ENCODE measurements at places on chromosomes 2 and 18.

DNA sequence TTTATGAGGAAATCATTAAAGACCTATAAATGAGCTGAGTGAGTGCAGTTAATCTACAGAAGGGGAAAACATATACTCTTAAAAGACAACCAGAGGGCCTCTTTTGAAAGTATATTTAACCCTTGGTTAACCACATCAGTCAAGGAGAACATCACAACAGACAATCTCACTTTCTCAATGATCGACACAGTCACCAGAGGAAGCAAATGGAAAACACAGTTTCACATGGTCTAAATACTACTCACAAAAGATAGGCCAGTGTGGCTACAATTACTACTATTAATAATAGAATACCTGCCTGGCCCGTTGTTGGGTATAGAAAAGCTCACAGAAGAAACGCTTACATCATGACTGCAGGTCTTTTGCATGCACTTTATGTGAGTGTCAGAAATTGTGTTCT is 426.2 kb downstream of the NCKAP5 start:
- DNase-seq = no peak

DNA sequence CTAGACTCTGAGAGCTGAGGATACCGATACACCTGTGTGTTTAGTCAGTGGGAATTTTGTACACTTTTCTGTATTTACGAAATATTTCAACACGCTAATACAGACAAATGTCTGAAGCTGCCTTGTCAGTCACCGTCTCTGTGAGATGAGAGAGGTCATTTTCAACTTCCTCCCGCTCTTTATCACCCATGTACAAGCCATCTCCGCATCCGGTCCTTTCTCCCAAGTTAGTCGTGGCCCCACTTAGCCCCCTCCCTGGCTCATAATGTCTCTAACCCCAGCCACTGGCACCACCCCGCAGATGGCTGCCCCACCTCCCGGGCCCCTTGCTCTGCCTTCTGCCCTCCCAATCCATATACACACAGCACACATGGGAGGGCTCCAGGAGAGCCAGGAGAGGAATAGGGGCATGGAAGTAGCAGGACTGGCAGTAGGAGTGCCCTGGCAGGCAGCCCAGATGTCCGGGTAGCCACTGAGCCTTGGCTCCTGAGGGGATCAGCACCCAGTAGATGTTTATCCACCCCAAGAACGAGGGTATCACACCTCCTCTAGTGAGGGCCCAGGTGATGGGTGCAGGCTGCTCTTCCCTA is 2.0 kb upstream of the RUFY4 start:
- DNase-seq = no peak

- peak; percentile 77 for DNase-seq
Observed at GRCh38 chr18:13271302-13271911, 52.8 kb downstream of the LDLRAD4 start.

DNA sequence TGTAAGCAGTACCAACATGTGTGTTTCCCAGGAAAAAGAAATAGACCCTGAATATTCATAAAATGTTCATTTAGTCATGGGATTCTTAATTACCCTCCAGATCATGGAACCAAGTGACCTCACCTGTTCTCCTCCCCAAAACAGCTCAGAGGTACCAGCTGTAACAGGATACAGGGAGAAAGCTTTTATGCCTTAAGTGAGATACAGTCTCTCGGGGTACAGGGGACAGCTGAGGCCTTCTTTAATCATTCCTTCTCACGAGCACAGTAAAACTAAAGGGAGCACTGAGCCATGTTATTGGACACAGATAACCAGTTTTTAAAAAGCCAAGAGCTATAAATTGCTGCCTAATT is 16.6 kb downstream of the EPHA4 start:
- no peak for DNase-seq

- no peak for DNase-seq
Observed at GRCh38 chr2:18516112-18516511, 44.3 kb downstream of the RDH14 start.

- no peak for DNase-seq
Observed at GRCh38 chr2:158553257-158553656, 96.5 kb downstream of the PKP4 start.

DNA sequence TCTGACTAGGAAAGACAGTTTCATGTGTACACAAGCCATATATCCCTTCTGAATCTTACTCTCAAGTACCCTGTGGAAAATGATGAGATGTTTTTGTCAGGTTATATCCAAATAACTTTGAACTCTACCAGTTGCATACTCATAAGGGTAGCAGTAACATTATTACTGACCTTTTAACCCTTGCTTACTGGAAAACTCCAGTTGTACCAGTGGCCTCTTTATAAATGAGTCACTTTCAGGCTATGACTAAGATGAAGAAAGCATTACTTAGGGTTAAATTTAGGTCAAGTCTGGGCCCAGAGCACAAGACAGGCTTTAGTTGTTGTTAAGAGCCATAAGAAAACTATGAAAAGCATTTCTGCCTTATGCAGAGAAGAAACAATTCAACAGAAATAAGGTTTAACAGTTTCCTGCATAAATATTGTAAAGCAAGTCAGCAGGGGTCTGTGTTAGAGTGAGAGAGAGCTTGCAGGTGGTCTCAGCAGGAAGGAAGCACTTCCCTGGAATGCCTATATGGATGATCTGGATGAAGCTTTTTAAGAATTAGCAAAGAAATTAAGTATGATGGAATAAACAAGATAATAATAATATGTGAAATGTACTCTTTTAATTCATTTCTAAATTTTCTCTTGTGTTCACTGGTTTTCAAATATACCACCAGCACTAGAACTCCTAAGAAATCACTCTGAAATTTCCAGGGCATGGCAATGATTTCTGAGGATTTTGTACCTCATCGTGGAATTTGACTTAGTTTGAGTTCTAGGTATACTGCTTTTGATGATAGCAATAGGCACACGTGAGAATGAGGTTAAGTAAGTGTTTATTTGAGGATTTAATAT is 126.6 kb downstream of the UBE2E3 start:
- DNase-seq = no peak

- peak; percentile 75 for DNase-seq
Observed at GRCh38 chr2:128467321-128467969, 148.8 kb upstream of the HS6ST1 start.

- DNase-seq = peak; percentile 52
Observed at GRCh38 chr2:165469417-165469816, at the start of gene CSRNP3. TSS of gene CSRNP3 (plus strand) at chr2:165469698. CDS start at chr2:165595066, 125,368 bp downstream.

- no peak for DNase-seq
Observed at GRCh38 chr2:149094217-149095015, 55.9 kb downstream of the LYPD6B start.

DNA sequence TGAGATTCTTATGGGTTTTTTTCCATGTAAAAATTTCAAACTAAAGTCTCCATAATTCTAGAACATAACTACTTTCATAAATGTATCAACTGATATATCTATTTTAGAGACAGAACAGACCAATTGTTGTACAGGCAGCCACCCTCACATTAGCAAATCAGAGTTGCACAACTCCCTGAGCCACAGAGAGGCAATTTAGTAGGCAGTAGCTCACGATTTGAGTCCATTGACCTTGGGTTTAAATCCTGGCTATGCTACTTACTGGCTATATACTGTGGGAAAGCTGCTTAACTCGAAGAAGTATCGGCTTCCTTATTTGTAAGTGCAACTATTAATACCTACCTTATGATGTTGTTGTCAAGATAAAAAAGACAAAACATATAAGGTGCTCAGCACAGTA is 16.2 kb downstream of the MTIF2 start:
- DNase-seq = no peak

GRCh38 chr18:26717123-26717719 is 148.3 kb downstream of the AQP4 start:
- DNase-seq = no peak

DNA sequence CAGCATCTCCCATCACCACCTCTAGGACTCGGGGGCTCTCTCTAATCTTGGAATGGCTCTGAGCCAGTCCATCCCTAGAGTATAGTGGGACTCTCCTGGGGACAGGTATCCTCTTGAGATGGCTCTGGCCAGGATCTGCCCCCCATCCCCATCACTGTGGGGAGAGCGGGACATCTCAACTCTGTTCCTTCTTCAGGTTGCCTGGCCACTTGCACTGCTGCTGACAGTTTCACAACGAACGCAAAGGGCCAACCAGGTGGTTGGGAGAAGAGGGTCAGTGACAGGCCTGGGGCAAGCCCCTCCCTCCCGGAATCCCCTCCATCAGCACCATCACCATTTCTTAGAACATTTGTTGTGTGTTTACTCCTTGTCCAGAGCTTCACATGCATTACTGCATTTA is 62.6 kb downstream of the CIB4 start:
- no peak for DNase-seq

DNA sequence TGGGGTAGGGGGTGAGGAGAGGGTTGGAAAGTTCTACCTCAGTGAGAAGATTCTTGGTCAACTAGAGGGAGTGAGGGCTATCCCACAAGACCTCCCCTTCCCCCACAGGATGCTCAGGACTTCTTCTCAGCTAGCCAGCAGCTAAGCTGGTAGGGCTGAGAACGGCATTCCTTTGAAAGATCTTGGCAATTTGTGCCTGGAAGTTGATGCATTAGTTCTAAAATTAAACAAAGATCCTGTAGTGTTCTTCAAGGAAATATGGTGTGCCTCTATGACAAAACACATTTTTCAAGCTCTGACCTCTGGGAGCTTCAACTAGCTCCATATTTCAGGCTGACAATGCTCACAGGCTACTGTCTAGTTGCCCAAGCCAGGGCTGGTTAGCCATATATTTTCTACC is 2.3 kb downstream of the LYPD1 start:
- no peak for DNase-seq

DNA sequence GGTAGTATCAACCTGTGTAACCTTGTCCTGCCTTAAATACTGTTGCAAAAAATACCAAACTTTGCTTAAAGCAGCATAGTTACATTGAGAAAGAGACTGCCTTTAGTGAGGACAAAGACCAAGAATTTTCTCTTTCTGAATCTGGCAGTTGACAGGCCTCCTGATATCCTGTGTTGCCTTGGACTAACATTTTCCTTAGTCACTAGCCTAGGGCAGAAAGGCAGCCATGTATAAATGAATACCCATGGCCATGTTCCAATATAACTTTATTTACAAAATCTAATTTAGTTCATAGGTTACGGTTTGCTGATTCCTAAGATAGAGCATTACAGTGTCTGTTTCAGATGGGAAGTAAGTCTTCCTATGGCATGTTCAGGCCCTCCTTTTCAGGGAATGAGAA is 895.4 kb downstream of the CNTNAP5 start:
- DNase-seq = no peak

GRCh38 chr18:32317651-32318050 is 127.8 kb downstream of the MEP1B start:
- DNase-seq = no peak
